Gastroesophageal sphincter (tissue), 4 donors: ENCODE measurements at places on chromosomes 7 and 10. TPM values are rescaled to one million over a fixed set of nuclear protein-coding genes. Genes with fewer than 3 reads are reported as not detected.
A peak's percentile ranks its signal among the peaks of the same experiment; 100 is the strongest.

- peak; percentile 69 for ATAC-seq
These were observed 167.0 kb downstream of the SNX13 start for GRCh38 chr7:17773289-17773626.

Gene CTTNBP2
- 17.4 TPM for total RNA-seq

DNA sequence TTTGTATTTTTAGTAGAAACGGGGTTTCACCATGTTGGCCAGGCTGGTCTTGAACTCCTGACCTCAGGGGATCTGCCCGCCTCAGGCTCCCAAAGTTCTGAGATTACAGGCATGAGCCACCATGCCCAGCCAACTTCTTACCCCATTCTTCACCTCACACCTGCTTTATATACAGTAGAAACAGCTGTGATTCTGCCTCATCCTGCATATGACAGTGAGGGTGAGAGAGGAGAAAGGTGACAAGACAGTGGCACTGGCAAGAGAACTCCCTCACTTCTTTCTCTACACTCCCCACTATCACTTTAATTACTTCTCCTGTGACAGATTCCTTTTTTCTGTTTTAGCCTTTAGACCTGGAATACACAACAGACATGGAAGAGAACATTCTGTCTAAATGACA lies 61.8 kb upstream of the CAPZA2 start:
- ATAC-seq: no peak

Gene GPC2
- 3.4 TPM for total RNA-seq

GRCh38 chr10:32744321-32744720 lies 213.7 kb downstream of the ITGB1 start:
- ATAC-seq: no peak

Gene TMEM176A
- total RNA-seq: 31.2 TPM

Gene SKIDA1
- total RNA-seq: 0.81 TPM

Gene VPS26A
- total RNA-seq: 39.4 TPM

Gene VGF
- total RNA-seq: 0.27 TPM

- ATAC-seq: peak; percentile 49
These were observed 201.4 kb downstream of the PTEN start for GRCh38 chr10:88064608-88065382.

DNA sequence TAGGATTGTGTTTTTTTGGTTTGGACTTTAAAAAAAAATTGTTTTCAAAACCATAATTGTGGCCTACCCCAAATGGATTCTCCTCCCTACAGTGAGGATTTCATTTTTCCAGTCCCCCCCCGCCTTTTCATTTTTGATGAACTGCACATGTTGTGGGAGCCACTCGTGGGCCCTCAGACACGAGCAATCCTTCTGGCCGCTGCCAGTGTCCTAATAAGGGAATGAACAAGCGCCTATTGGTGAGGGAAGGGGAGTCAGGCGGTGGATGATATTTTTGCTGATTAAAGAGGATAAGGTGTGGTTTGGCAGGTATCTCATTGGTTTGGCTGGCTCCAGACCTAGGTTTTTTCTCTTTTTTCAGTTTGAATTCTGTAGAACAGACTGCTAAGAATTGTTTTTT lies 78.7 kb upstream of the AGBL3 start:
- ATAC-seq: no peak

Gene AKR1D1
- not detected for total RNA-seq

DNA sequence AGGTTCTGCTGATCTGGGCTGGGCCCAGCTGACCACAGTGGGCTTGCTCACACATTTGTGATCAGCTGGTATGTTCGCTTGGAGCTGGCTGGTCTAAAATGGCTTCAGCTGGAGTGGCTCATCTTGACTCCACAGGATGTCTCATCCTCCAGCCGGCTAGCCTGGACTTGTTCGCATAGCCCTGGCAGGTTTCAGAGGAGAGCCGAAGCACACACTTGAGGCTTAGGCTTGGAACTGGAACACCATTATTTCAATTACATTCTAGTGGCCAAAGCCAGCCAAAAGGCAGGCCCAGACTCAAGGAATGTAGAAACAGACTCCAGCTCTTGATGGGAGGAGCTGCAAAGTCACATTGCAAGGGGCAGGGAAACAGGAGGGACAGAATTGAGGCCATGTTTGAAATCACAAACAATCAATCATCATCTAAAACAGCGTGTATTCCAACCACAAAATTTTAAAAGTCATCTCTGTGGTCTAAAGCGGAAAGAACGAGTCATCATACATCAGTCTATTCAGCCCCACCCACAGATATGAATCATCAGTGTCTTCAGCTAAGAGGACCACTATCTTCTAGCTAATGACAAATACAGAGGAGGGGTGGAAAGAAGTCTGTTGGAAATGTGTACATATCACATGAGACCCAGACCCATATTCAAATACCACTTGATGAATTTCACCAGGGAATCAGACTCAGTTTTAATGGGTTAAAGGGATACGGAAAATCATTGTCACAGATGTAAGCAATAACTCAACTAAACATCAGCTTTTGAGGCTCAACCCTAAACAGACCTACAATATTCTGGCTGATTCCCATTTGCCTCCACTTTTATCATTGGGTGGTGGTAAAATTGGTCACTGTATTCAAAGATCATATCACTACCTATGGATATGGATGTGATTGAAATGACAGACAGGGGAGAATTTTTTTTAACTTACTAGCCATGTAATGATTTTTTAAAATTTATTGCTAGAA lies 139.0 kb upstream of the MKLN1 start:
- ATAC-seq: peak; percentile 87

GRCh38 chr10:12999849-13000248 lies 1.7 kb downstream of the CCDC3 start:
- ATAC-seq: no peak

Gene RFC2
- 11.3 TPM for total RNA-seq

DNA sequence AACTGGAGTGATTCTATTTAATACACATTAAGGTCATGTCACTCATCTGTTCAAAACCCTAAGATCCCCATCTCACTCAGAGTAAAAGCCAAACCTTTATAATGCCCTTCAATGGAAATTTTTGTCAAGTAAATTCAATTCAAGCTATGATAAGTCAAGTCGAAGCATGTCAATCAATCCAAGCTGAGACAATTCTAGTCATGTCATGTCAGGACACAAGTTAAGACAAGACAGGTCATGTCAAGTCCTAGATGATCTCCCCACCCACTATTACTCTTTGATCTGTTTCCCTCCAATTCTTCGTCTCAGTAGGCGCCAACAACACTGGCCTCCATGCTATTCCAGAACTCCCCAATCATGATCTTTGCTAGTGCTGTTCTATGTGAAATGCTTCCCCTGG lies 141.4 kb downstream of the MAGI2 start:
- no peak for ATAC-seq

Gene LIPJ
- total RNA-seq: not detected

DNA sequence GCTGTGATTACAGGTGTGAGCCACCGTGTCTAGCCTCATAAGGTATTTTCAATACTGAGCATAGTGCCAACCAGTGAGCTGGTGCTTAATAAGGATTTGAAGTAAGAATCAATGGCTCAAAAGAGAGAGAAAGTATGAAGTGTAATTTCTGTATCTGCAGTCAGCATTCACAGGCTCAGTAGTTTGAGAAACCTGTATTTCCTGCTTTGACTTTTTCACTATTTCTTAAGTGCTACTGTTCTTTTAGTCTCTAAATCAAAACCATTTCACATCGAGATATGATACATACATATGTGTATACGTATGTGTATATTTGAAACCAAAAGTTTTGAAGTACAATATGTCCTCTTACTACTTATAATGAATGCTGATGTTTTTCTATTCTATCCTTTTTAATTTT lies 189.9 kb downstream of the PPP1R9A start:
- no peak for ATAC-seq

Gene HOXA11
- total RNA-seq: not detected

Gene TRIM24
- 13.9 TPM for total RNA-seq

DNA sequence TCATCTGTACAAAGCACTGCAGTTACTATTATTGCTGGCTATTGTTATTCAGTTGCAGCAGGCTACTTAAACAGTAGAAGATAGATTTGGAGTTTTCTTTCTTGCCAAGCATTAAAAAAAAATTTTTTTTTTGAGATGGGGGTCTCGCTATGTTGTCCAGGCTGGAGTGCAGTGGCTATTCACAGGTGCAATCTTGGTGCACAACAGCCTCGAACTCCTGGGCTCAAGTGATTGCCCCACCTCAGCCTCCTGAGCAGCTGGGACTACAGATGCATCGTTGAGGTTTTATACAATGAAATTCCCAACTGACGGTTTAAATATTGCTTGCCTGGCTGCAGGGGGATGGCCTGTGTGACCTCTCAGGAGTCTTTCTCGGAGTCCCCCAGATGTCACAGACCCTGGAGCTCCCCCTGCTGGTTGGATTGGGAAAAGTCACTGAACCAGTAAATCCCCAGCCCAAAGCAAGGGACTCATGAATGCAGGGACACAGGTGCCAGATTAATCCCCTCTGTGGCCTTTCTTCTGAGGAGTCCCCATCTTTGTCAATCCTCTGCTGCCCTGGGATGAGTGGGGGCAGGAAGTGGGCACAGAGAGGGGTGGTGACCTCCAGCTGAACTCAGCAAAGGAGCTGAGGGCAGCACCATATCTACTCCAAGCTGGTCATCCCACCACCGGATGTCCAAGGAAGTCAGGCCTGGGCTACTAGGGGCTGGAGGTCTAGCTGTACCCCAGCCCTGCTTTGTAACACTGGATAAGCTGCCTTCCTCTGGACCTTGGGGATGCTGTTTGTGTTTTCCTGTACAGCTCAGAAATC lies 149.6 kb downstream of the C10orf105 start:
- ATAC-seq: peak; percentile 52

GRCh38 chr10:95415621-95416031 lies 124.8 kb upstream of the PDLIM1 start:
- peak; percentile 46 for ATAC-seq

Gene MGAM2
- 0.54 TPM for total RNA-seq
